ENCODE measurements at places on chromosomes 7 and 10. TPM values are rescaled to one million over a fixed set of nuclear protein-coding genes. Genes with fewer than 3 reads are reported as not detected.

DNA sequence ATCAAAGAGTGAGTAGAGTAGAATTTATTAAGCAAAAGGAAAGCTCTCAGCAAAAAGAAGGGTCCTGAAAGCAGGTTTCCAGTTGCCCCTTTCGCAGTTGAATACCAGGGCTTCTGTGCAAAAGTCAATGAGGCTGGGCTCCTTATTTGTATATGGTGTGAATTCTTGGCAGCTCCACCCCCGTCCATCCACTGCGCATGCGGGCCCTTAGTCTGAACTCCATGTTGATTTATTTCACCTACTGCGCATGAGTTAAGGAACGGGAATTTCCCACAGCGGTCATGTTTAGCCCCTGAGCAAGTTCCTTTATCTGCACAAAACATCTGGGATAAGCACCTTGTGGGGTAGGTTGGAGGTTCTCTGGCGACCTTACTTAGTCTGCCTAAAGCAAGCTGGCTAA lies 325.6 kb downstream of the ZWINT start:
- DNase-seq, result no peak

GRCh38 chr10:80493522-80494051 lies 39.5 kb downstream of the TSPAN14 start:
- no peak for DNase-seq

GRCh38 chr7:36192053-36192824 lies 39.2 kb downstream of the EEPD1 start:
- DNase-seq, result no peak

GRCh38 chr7:130281260-130281659 lies 11.7 kb upstream of the CPA4 start:
- DNase-seq, result no peak

PAX4 gene
- not detected for total RNA-seq

DNA sequence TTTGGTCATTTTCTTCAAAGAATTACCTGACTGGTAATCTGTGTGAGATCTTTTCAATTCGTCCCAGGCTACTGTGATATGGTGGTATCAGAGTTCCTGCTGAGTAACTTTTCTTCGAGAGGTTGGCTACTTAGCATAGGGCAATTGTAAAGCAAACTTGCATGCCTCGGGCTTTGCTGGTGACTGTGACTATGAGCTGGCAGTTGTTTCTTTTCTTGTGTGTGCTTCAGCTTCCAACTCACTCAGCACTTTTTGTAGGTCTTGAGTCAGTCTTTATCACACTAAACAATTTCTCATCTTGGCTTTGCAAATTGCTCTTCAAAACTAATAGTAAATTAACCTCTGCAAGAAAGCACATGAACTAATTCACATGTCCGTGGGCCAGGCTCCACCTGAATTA lies 44.3 kb downstream of the PRR15 start:
- no peak for DNase-seq

DNA sequence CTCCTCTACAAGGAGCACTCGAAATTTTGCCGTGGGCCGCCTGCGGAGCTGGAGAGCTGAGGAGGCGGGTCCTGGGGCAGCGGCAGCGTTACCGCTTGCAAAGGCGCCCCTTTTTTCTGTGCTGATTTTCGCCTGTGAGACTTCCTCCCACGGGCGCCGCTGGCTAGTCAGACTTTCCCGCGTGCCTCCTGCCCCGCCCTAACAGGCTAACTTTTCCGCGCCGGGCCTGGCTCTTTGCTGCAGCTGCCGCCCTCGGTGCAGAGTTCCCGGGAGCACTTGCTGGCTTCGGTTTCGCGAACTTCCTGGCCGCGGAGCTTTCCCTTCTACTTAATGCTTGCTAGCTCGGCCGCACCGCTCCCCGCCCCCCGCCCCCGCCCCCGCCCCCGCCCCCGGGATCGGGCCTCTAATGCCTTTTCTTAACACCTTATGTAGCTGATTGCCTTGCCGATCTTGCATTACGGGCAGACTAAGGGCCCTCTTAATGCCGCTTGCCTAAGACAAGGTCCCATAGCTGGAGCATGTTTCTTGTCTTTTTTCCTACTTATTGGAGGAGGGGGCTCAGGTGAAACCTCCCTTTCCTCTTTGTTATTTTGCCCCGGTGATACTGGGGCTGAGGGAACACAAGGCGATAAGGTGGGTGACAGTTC lies 37.9 kb upstream of the RASGEF1A start:
- DNase-seq, result peak; percentile 90

- no peak for DNase-seq
Observed at GRCh38 chr10:28721318-28721951, 44.1 kb downstream of the BAMBI start.

- DNase-seq, result no peak
Observed at GRCh38 chr7:141464551-141464950, 86.7 kb upstream of the AGK start.

Measured in Right ventricle myocardium inferior (tissue), 1 donor.